ENCODE measurements at places on chromosomes 11 and 22.

GRCh38 chr22:39949964-39950737, 10.0 kb upstream of the TMA7B start:
- no peak for DNase-seq

DNA sequence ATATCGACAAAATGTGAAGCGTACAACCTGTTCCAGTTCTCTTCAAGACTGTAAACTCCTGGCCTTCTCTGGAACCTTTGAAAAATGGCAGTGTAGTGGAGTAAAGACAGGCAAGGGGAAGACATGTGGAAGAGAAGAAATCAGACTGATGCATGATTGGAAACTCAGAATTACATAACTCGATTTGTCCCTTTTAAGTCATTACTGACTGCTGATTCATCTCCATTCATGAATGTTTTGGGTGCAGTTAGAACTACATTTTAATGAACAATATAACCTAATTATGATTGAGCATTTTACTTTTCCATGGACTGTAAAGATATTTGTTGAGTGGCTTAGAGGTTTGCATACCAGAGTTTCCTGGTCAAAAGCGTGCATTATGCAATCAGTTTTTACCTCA, 32.9 kb downstream of the FAT3 start:
- DNase-seq = no peak

DNA sequence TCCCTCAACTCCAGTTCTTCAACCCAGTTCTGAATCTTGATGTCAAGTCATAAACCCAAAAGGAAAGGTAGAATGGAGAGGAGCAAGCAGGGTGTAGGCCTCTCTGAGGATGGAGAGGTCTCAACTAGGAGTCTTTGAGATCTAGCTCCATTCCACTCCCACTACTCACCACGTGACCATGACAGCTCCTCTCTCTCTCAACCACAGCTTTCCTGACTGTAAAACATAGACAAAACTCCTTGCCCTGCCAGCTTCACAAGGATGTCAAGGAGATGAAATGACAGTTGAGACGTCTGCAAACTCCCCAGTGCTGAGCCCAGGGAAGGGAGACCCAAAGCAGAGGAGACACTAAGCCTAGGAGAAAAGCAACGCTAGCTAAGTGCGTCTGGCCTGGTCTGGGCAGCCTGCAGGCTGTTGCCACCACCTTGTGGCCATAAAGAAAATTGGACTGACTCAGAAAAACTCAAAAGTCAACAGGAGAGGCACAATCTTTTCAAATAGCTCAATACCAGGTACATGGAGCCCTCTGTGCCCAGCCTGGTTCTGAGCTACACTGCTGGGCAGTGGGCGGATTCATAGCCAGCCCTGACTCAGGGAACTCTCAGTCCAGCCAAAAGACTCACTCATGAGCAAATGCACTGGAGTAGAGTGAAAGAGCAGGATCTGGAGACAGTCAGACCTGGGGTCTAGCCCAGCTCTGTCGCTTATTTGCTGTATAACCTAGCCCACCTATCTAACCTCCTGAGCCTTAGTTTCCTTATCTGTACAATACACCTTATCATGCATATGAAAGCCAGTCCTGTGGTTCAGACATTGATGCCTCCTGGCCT, 3.4 kb downstream of the CLPB start:
- DNase-seq = peak; percentile 53

- DNase-seq = no peak
These were observed 24.0 kb downstream of the PISD start for GRCh38 chr22:31637891-31638618.

- DNase-seq = no peak
These were observed 72.9 kb upstream of the OR4C15 start for GRCh38 chr11:55481416-55481815.

DNA sequence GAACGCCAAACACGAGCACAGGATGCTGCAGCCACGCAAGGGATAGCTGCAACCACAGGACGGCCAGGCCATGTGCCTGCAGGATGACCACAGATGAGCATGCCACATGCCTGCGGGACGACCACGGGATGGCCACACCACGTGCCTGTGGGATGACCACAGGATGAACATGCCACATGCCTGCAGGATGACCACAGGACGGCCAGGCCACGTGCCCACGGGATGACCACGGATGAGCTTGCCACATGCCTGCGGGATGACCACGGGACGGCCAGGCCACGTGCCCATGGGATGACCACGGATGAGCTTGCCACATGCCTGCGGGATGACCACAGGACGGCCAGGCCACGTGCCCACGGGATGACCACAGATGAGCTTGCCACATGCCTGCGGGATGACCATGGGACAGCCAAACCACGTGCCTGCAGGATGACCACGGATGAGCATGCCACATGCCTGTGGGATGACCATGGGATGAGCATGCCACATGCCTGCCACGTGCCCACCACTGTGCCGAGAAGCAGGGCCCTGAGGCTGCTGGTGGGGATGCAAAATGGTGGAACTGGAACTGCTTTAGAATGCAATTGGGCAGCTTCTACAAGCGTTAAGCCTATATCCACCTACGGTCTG, 12.8 kb upstream of the MOB2 start:
- peak; percentile 28 for DNase-seq

GRCh38 chr11:123137431-123138224, 57.4 kb downstream of the CLMP start:
- DNase-seq = peak; percentile 89

DNA sequence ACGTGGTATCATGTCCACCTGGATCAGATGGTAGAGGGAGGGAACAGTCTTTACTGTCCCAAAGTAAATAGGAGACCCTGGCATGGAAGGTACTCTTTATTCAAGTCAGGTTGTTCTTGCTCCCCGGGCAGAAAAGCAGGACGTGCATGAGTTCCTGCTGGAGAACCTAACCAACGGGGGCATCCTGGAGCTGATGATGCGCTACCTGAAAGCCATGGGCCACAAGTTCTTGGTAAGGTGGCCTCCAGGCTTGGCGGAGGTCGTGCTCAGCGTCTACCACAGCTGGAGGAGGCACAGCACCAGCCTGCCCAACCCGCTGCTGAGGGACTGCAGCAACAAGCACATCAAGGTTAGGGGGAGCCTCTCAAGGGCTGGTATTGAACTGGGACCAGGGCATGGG, 48.7 kb downstream of the CABIN1 start:
- DNase-seq = no peak

GRCh38 chr11:74460481-74461154, 6.7 kb downstream of the KCNE3 start:
- no peak for DNase-seq

DNA sequence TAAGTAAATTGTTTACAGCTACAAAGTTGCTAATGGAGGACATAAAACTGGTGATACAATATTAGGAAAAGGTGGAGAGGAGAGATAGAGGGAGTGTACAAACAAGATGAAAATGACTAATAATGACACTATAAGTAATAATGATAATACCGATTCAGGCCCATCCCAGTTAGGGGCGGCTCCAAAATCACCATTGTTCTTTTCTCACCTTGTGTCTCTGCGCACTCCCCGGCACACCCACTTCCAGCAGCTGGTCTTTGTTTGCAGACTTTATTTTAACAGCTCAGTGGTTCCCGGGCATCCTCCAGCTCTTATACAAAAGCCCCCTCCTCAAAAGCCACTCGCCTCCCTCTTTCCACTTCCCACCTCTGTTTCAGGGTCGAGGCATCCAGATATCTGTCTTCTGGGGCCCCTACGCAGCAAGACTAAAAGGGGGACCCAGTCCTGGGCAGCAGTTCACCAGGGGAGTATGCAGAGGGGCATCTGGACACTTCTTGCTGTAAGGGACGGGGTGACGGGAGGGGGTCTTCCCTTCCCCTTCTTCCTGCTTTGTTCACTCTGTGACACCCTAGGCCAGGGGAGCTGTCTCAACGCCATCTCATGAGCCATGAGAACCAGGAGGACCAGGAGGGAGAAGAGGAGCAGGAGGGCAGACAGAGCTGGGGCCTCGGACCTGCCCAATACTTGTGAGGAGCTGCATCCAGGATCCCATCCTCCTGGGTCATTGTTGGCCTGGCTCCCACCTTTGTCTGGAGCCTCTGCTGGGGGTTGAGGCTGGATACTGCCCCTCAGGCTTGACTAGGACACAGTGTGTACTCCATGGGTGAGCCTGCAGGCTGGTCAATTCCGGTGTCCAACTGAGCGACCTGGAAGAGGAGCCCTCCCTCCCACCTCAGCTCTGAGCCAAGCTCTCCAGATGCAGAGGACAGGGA, 2.7 kb downstream of the APOL2 start:
- no peak for DNase-seq

GRCh38 chr11:61472868-61473267, 35.7 kb upstream of the LRRC10B start:
- no peak for DNase-seq

DNA sequence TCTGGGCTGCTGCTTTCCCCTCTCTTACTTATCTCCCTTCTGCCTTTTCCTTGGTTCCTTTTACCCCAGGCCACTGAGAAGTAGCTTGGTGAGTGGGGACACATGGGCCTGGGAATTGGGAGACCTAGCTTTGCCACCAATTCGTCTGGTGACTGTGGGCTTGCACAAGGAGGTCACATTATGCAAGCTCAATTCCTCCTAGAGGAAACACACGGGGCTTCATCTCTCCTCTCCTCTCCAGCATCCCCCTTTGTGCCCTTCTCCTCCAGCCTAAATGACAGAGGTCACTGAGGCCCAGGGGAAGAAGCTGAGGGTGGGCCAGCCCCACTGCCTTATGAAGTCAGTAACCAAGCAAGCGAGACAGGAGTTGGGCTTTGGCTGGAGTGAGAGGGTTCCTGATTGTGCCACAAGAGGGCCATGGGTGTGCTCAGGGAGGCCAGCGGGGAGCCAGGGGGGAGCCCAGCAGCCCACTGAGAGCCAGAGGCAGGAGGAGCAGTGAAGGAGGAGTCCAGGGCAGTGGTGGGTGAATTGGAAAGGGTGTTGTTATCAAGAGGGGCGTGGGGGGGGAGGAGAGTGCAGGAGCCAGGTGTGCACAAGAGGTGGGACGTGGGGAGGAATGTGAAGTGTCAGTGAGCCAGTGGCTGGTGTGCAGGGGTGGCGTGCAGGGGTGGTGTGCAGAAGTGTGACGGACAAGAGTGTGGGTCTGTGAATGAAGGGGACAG, 2.0 kb downstream of the CLCF1 start:
- no peak for DNase-seq

DNA sequence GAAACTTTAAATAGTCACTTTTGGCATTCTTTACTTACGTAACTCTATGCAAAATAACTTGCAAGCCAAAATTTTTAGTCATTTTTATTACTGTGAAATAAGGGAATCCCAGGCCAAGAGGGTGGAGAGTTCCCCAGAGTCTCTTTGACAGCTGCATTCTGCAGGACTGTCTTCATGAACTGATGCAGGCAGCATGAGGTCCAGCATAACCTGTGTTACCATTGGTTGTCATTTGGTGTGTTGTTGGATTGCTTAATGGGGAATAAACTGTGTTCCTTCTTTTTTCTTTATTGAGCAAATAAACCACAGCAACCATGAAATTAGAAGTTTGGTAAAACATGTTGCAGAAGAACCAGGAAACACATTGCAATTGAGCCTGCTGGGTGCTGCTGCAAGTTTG, 24.6 kb downstream of the MMP27 start:
- DNase-seq = no peak

DNA sequence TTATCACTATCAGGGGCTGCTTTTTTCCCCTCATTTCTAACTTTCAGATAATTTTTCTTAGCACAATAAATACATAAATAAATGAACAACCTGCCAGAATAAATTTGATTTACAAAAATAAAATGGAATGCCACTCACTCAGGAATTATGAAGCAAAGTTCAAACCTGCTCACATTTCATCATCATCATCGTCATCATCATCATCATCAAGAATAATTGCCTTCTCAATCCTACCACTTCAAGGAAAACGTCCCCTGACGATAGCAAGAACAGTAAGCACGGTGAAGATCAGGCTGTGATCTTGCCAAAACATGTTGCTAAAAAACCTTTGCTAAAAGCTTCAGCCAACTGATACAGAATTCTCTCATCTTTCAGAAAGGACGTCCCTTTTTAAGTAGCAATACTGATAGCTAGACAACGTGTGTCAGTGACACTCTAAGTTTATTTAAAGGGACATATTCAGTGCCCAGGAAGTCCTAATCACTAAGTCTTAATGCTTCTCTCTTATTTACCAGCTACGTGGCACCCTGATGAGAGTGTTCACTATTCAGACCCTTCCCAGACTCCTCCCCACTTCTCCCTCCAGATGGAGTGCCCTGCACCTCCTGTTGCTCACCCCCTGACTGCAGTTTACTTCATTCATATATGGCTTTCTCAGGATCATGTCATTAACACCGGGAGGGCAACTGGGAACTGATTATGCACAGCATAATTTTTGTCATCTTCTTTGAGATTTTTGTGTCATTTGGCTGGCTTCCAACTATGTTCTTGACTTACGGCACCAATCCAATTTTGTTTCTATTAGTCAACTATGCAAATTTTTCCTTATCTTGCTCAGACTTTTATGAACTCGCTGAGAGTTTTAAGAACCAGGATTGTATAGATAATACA, 200.1 kb upstream of the GUCY1A2 start:
- no peak for DNase-seq

GRCh38 chr11:96260532-96260931, 82.5 kb downstream of the MAML2 start:
- no peak for DNase-seq

All from right forelimb (tissue), 1 donor.